Thyroid gland (tissue), 4 donors: ENCODE measurements at places on chromosomes 12 and 14. TPM values are rescaled to one million over a fixed set of nuclear protein-coding genes. Genes with fewer than 3 reads are reported as not detected.
A peak's percentile ranks its signal among the peaks of the same experiment; 100 is the strongest.

The RERG gene
- 2.7 TPM for total RNA-seq

The KLHDC1 gene
- total RNA-seq = 9.2 TPM

The MUCL1 gene
- not detected for total RNA-seq

The MYF5 gene
- not detected for total RNA-seq

- peak; percentile 69 for DNase-seq
These were observed 624 bp upstream of the PLEKHD1 start for GRCh38 chr14:69483765-69484443.

- no peak for DNase-seq
These were observed 21.3 kb downstream of the PSMC1 start for GRCh38 chr14:90277581-90278198.

GRCh38 chr12:98741556-98742265 lies 96.6 kb downstream of the APAF1 start:
- DNase-seq = no peak

GRCh38 chr14:30283822-30284446 lies 275.0 kb upstream of the G2E3 start:
- peak; percentile 69 for DNase-seq

DNA sequence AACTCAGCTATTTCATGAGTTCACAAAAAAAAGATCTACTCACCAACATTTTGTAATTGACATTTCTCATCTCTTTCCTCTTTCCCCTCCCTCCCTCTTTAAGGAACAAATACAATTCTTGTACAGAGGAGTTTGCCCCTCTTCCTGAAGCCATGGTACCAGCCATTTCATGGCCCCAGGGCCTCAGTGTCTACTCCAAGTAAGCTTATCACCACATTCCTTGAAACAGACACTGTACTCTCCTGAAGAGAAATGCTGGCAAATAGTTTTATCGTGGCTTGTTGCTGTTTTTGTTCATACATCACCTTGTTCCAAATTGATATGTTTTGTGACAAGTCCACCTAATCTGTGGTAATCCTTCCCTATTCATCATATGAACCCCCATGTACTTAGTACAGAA lies 29.7 kb upstream of the IGF1 start:
- DNase-seq = no peak

DNA sequence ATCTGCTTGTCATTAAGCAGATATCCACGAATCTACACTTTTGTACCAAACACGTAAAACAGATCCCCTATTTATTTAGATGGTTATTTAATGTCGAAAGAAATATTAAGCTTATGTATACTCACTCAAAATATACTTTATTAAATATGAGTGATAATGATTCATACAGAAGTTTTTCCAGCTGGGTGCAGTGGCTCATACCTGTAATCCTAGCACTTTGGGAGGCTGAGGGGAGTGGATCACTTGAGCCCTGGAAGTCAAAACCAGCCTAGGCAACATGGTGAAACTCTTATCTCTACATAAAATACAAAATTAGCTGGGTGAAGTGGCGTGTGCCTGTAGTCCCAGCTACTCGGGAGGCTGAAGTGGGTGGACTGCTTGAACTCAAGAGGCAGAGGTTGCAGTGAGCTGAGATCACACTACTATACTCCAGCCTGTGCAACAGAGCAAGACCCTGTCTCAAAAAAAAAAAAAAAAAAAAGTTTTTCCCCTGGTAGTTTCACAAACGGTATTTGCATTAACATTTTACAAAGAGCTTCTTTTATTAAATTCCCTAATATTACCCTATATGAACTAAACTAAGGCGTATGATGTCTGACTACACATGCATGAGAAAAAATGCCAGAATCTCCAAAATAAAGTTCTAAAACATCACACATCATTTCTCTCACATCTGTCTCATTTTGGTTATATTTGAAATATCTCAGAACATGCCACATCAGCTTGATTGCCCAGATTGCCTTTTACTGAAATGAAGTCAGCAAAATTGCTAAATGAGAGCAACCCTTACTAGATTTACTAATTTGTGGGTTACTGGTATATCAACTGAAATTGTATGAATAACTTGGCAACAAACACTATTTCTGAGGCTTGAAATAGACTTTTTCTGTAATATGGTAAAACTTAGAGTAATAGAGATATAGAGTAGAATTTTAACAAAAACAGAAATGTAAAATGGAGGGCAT lies 74.9 kb downstream of the PAWR start:
- peak; percentile 67 for DNase-seq

GRCh38 chr12:67697443-67697842 lies 48.9 kb downstream of the DYRK2 start:
- DNase-seq = no peak

DNA sequence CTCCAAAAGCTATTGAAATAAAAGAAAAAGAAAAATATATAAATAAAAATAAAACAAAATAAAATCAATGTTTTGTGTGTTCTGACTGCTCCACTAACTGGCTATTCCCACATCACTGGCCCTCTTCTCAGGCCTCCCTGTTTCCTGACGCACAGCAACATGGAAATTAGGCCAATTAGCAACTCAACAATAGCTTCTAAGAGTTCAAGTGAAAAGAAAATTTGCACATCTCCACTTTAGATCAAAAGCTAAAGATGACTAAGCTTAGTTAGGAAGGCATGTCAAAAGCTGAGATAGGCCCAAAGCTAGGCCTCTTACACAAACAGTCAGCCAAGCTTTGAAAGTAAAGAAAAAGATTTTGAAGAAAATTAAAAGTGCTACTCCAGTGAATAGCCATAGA lies 200.8 kb downstream of the DUSP6 start:
- DNase-seq = no peak

DNA sequence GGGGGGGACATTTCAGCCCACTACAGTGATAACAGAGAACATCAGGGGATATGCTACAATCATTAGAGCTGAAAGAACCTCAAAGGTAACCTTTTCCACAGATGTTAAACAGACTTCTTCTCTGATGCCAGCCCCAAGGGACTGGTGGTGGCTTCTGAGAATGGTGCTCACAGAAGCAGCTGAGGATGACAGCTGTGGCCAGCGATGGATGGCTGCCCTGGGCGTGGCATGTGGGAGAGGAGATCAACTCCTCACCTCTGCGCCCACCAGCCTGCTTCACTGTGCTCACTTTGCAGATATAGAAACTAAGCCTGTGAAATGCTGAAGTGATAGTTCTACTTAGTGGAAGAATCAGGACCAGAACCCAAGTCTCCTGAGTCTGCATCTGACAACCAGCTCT lies 33.0 kb downstream of the FOXN3 start:
- DNase-seq = peak; percentile 11

DNA sequence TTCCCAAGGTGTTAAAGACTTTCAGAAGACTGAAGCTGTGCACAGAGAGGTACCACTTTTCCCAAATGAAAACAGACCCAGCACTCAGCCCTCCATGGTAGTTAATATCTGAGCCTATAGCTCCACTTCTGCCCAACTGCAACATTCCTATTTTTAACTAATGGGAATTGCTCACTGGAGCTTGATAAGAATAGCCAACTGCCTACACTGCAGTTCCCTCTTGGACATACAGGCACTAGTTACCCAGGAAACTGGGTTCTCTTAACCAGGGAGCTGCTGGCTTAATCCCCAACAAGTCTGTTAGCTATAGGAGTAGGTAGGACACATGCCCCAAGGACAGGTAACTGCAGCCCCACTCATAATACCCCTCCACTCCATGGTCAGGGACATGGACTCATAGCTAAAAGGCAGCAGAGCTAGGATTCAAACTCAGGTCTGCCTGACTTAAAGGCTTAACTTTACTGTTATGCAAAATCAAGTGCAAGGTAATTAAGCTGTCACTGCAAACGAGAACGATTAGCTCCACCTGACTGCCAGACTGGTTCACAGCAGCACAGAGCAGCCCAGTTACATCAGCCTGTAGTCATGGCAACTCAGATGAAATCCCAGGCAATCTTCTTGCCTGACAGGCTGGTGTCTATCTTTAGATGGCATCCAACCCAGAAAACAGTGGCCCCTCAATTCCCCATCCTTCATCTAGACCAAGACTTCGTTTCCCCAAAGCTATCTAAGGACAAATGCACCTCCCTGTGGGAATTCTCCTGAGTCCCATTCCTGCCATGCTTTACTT lies 77.1 kb upstream of the ACTN1 start:
- DNase-seq = no peak

DNA sequence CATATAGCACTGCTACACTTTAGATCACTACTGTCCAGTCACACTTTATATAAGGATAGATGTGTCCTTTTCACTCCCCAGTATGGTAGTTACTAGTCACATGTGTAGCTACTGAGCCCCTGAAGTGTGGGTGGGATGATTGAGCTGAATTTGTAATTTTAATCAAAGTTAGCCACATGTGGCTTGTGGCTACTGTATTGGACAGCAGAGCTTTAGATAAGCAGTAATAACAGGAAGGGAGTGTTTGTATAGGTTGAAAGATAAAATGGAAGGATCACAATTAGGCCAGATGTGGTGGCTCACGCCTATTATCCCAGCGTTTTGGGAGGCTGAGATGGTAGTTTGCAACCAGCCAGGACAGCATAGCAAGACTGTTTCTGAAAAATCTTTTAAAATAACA lies 23.5 kb downstream of the NAA30 start:
- no peak for DNase-seq
